Astrocyte of the cerebellum (primary cell): ENCODE measurements at places on chromosomes 16 and 17.

DNA sequence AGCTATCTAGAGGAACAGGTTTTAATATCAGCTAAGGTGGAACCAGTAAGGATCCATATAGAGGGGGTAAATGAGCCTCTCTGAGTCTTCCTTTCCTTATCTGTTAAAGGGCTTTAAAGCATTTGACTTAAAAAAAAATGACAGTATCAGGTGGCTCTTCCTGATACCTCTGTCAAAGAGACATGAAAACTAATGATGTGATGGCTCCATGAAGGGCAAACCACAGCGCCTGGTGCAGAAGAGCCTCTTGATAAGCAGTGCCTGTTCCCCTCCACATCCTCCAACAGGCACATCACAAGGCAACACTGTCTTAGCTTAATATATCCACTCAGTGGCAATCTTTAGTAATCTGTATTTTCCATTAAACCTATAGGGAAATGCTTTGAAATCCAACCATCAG lies 68.9 kb downstream of the USP31 start:
- DNase-seq = no peak

DNA sequence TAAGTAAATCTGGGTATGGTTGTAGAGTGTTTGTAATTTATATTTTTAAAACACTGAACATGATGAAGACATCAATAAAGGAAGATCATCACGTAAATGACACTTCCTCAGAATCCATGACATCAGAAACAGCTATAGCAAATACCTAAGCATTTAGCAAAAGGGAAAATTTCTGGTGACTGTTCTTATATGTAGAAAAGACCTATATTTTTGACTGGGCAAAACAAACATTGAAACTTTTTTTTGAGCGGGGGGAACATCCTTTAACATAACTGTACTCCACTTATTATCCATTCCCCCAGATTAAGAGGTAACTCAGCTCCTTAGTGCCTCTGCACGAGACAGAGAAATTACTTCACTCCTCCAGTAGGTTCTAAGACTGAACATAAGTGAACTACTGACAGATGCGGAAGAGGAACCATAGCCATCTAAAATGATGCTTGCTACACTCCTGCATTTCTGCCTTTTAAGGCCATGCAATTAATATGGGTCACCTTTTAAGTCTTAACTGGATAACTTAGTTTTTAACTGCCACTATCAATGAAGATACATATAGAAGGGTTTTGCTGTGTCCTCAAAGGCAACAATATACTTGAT lies 9.4 kb downstream of the CRYBA1 start:
- DNase-seq = no peak

- DNase-seq = no peak
These were observed 20.2 kb upstream of the GUCY2D start for GRCh38 chr17:7982173-7982572.

DNA sequence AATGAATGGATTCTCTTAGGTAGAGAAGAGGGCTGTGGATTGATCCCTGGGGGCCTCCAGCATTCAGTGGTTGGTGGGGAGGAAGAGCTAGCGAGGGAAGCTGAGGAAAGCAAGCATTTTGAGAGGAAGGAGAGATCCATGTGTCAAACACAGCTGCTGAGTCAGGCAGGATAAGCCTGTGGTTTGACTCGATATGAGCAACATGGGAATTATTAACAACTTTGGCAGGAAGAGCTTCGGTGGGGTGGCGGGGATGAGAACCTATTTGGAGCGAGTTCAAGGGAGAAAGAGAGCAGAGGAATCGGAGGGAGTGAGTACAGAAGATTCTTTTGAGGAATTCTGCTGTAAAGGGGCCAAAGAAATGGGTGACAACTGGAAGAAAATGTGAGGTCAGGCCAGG lies 59.5 kb upstream of the CDC42EP4 start:
- DNase-seq = peak; percentile 73

DNA sequence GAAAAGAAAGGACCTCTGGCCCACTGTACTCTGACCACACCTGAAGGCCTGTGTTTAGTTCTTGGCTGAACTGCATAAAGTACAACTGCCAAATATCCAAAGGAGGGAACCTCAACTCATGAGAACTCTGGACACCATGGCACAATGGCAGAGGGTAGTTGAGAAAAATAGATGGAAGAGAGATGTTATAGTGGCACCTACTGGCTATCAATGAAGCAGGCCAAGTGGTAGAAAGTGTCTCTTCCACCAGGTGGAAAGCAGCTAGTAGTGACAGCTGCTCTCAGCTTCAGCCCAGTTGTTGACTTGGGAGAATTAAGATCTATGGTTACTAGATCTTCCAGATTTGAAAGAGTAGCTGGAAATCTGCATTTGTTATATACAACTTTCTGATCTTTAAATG lies 3.2 kb downstream of the MED31 start:
- no peak for DNase-seq

- DNase-seq = no peak
These were observed 40.0 kb downstream of the TBC1D16 start for GRCh38 chr17:79995696-79996095.

DNA sequence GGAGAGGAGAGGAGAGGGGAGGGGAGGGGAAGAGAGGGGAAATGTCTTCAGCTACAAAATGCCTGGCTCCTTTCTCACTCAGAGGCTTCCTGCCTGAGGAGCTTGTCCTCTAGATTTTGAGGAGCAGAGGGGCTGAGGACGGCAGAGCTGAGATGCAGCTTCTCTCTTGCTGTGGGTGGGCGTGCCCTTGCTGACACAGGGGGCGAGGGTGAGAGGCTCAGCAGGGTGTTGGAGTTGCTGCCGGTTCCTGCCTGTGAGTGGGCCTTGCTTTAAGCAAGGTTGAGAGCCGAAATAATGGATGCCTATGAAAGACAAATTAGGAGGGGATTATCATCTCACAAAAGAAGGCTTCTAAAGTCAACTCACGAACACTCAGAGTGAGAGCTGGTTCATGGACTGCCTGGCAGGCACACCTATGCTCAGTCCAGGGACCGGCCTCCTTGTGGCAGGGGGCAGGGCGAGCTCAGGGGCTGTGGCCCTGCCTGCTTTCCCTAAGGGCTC lies 215.6 kb downstream of the MSI2 start:
- no peak for DNase-seq

GRCh38 chr17:77540975-77541374 lies 400.2 kb downstream of the SEC14L1 start:
- DNase-seq = no peak

GRCh38 chr16:23318639-23319038 lies 16.5 kb downstream of the SCNN1B start:
- no peak for DNase-seq

DNA sequence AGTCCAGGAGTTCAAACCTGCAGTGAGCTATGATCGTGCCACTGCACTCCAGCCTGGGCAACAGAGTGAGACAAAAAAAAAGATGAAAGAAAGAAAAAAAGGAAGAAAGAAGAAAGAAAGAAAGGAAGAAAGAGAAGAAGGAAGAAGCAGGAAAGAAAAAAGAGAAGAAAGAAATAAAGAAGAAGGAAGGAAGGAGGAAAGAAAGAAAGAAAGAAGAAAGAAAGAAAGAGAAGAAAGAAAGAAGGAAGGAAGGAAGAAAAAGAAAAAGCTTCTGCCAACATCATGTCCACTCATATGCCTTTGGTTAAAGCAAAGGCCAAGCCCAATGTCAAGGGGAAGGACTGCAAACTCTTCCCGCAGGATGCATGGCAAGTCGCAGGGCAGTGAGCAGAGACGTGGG lies 143.2 kb downstream of the IRX3 start:
- DNase-seq = no peak
